ENCODE measurements at places on chromosomes 3 and 15. TPM values are rescaled to one million over a fixed set of nuclear protein-coding genes. Genes with fewer than 3 reads are reported as not detected.

CFAP100 gene
- not detected for total RNA-seq

COLQ gene
- total RNA-seq: 0.74 TPM

THPO gene
- total RNA-seq: 1.1 TPM

GOLGA6D gene
- not detected for total RNA-seq

Data from mesenteric fat pad (tissue), 1 donor.